ENCODE measurements at places on chromosomes 2 and 18.

GRCh38 chr2:9091811-9092210 lies 88.3 kb upstream of the MBOAT2 start:
- DNase-seq: peak; percentile 24

DNA sequence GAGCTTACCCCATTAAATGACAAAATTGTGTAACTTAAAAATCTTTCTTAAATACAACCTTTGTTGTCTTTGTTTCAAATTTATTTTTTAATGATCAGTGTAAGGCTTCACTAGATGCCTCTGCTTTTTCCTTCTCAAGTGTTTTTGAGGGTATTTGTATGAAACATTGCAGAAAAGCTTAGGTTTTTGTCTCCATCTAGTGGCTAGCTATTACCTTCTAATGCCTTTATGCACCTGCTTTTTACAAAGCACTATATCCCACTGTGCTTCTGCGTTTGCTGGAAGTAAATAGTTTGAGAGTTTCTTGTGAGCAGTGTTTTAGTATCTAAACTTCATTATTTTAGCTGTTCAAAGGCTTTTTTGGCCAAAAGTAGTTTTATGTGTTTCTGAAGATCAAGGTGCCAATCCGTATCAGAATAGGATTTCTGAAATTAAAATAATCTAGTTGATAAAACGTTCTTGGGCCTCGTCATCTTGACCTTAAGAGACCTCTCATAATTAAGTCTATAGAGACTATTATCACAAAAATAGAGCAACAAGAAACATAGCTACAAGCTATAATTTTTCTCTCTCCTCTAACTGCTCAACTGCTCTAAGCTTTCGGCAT lies 47.0 kb downstream of the IWS1 start:
- DNase-seq: peak; percentile 72

DNA sequence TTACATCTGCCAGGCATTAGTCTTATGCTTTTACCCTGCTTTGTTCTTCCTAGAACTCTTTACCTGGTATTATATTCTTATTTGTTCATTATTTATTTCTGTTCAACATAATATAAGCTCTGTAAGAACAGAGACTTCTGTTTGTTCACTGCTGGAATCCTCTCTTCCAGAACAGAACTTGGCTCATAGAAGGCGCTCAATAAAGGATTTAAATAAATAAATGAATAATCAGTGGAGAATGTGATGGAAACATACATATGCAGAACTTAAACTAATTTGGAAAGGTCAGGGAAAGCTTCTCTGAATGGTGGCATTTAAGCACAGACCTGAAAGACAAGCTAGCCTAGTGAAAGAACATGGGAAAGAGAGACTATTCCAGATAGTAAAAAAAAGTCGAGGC lies 24.3 kb downstream of the NCKAP1 start:
- no peak for DNase-seq

DNA sequence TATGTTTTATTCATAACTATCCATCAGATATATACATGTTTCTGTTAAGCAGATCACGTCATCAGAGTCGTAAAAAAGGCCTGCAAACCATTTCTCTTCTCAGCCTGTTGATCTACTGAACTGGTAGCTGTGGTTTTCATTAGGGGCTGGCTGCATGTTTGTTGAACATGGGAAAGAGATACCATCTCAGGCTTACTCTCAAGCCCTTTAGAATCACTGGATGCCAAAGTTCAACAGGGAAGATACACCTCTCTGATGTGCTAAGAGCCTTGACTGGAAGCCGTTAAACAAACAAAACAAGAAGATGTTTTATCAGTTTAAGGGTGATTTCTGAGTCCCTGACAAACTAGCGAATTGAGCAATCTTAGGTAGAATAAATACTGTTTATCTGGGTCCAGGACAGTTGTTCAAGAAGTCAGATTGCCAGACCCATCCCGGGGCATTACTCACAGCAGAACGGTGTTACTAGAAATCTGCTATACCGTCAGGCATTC lies 94.5 kb upstream of the LMAN1 start:
- DNase-seq: no peak

- no peak for DNase-seq
Measured at GRCh38 chr2:14635391-14635871, 2.9 kb downstream of the LRATD1 start.

GRCh38 chr2:62409442-62409841 lies 96.6 kb downstream of the TMEM17 start:
- no peak for DNase-seq

DNA sequence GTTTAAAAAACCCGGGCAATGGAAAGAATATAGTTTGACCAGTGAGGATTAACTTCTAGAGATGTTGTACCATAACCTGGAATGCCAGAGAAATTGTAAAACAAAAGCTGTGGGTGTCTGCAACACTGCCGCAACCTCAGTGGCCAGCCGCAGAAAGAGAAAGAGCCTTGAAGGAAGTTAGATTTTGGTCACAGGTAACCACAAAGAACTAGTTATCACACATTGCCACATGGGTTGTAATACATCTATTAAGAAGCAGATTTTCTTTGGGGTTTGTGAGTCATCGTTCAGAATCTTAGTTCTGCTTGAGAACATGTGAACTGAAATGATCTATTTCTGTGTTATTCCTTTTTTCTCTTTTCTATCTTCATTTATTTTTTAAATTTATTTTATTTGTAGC lies 222.9 kb upstream of the AGAP1 start:
- DNase-seq: no peak

GRCh38 chr18:61856678-61857077 lies 36.1 kb downstream of the RNF152 start:
- no peak for DNase-seq

Data from SW 1271 (cell line).